IMR-90 (cell line): ENCODE measurements at places on chromosomes 16 and 17.

DNA sequence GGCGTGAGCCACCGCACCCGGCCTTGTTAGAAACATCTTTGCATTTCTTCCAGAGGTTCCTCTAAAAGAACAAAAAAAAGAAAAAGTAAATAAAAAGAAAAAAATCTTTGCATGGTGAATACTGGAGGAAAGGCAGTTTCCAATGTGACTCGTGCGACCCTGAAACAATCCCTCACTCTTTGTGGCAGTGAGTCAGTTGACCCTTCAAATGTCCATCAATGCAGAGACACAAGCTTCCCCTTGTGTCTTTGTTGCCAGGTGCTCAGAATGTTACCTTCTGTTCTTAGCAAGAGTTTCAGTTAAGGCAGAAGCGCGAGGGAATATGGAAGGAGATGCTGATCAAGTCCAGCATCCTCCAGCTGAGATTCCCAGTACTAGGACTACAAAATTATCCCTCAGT, 16.4 kb downstream of the CACNG4 start:
- H3K27me3 ChIP-seq, result peaks cover 54% of the 10 kb centered on the region
- H3K4me3 ChIP-seq, result no peak overlapping the region
- peaks cover 6% of the 10 kb centered on the region; the same call in 1 of the 2 replicates for H3K4me1 ChIP-seq
- DNase-seq, result peak; percentile 17

- H3K27me3 ChIP-seq, result peaks cover 8% of the 10 kb centered on the region
- no peak overlapping the region for H3K4me3 ChIP-seq
- no peak for DNase-seq
- H3K36me3 ChIP-seq, result no peaks in the 10 kb centered on the region
- no peak overlapping the region for H3K27ac ChIP-seq
Observed at GRCh38 chr17:45225964-45226530, 4.4 kb downstream of the FMNL1 start.

DNA sequence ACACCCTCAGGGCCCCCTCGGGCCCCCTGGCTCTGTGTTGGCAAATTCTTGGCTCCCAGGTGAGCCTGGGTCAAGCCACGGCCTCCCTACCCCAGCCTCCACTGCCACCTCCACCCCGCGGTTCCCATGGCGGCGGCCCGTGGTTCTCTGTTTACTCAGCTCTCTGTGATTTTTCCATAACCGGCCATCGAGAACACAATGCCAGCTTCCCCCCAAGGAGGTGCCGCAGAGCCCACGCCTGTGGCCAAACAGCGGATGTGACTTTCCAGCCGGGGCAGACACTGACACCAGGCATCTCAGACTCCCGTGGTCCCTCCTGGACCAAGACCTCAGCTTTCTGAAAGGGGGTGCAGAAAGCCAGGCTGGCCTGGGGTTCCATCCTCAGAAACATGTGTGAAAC, 21.6 kb upstream of the ATP2A3 start:
- DNase-seq, result no peak
- no peak overlapping the region for H3K4me3 ChIP-seq
- peaks cover 5% of the 10 kb centered on the region; the same call in 1 of the 2 replicates for H3K27me3 ChIP-seq
- peaks cover 5% of the 10 kb centered on the region; the same call in 1 of the 2 replicates for H3K4me1 ChIP-seq

GRCh38 chr17:33642002-33642401, 348.9 kb upstream of the ASIC2 start:
- no peak overlapping the region for H3K27ac ChIP-seq
- DNase-seq, result no peak
- no peaks in the 10 kb centered on the region for H3K27me3 ChIP-seq
- H3K36me3 ChIP-seq, result no peaks in the 10 kb centered on the region

DNA sequence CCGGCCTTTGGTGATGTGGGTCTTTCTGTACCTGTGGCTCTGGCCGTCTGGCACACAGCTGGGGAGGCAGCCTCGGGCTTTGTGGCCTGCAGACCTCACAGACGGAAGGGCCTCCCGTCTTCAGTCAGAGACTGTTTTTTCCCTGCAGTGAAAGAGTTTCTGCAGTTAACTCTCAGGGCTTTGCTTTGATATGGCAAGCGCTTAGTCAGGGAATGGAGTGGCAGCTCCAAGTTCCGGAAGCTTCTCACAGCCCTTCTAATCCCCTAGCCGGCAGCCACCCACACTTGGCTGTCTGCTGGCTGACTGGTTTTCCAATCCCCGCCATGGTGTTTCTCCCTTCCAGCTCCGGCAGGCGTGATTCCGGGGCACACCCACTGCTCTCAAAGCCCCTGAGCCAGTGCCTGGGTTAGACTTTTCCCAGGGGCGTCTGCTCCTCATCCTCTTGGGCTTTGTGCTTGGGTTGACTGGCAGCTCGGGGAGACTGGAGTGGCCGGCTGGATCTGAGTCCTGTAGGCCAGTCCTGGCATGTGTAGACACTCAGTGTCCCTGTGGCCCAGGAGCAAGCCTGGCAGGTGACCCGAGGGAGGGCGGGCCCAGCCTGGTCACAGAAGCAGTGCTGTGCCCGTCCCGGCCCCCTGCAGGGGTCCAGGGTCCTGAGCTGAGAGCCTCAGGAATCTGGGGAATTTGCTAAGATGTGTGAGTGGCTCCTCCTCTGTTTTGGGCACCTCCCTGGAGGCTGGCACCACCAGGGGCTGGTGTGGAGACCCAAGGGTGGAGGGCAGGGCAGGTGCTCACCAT, 29.9 kb downstream of the BAIAP2 start:
- no peaks in the 10 kb centered on the region for H3K27me3 ChIP-seq
- peaks cover 3% of the 10 kb centered on the region for H3K4me1 ChIP-seq
- peaks cover 1% of the 10 kb centered on the region; the same call in 1 of the 2 replicates for H3K36me3 ChIP-seq
- no peak overlapping the region for H3K27ac ChIP-seq

DNA sequence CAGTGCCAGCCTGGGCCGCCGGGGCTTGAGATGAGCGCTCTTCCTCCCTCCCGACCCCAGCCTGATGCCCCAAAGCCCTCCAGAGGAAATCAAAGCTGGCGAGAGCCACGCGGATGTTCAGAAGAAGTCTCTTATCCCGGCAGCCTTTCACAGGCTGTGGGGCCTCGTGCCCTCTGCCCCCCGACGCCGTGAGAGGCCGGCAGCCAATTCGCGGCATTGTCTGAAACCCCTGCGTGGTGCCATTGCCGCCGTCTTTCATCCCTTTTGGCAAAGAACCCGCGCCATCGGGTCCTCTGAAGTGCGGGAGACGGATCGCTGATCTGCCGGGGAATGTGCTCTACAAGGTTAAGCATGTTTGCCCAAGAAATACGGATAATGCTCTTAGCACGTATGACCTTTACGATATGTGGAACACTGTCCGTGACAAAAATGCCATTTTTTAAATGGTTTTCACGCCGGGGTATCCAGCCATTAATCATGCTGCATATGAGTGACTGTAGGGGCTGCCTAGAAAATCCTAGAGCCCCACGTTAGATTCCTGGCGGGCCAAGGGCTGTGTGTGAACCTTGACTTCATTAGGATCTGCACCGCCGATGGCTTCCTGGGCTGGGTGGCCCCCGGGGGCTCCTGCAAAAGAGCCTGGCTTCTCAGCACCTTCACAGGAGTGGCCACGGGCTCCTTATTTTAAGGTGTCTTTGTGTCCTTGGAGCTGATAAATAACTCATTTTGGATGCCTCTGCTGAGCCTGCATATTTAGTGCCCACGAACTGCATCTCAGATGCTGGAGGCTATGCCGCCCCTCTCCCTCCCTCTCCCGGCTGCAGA, 165.1 kb upstream of the TNRC6C start:
- no peak overlapping the region for H3K4me3 ChIP-seq
- no peak overlapping the region for H3K27ac ChIP-seq
- no peak for DNase-seq
- H3K36me3 ChIP-seq, result no peaks in the 10 kb centered on the region

GRCh38 chr16:1180549-1181403, 27.9 kb downstream of the CACNA1H start:
- no peak overlapping the region for H3K4me3 ChIP-seq
- no peaks in the 10 kb centered on the region for H3K27me3 ChIP-seq
- no peak for DNase-seq
- H3K27ac ChIP-seq, result no peak overlapping the region
- H3K36me3 ChIP-seq, result no peaks in the 10 kb centered on the region
- peaks cover 20% of the 10 kb centered on the region for H3K4me1 ChIP-seq

GRCh38 chr17:62919388-62919787, 46.6 kb upstream of the TANC2 start:
- no peaks in the 10 kb centered on the region for H3K36me3 ChIP-seq
- H3K27me3 ChIP-seq, result no peaks in the 10 kb centered on the region
- peaks cover 7% of the 10 kb centered on the region for H3K4me1 ChIP-seq
- no peak overlapping the region for H3K4me3 ChIP-seq

GRCh38 chr17:8029121-8029520, 9.7 kb upstream of the ALOX15B start:
- H3K4me3 ChIP-seq, result no peak overlapping the region
- H3K27ac ChIP-seq, result no peak overlapping the region
- peak; percentile 20 for DNase-seq
- H3K4me1 ChIP-seq, result peaks cover 2% of the 10 kb centered on the region; the same call in 1 of the 2 replicates

DNA sequence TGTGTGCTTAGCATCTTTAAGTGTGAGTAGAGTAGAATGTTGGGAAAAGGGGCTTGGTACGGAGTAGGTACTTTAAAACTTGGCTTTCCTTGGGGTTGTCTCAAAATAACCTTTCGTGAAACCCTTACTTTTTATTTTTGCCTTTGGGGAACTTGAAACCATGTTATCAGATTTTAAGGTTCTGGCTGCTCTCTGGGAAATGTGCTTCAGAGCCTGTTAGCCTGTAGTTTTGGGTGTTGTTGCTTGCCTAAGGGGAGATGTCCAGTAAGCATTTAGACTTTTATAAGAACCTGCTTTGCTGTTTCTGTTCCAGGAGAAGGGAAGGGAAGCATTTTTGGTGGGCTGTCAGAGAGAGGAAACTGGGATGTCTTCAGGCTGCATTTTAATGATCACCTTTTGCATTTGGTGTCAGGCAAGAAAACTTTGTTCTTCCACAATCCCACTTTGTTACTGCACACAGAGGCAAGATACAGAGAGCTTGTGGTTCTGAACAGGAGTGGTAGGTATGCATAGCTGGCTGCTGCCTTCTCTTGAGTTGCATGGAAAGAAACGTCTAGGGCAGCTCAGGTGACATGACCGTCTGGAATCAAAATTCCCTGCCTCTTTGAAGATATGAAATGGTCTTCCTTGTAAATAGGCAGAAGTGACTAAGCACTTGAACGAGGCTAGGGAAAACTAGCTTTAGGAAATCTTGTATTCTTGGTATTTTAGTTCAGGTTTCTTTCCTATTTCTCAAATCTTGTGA, 1.7 kb downstream of the RABEP1 start:
- DNase-seq, result peak; percentile 19
- H3K27ac ChIP-seq, result no peak overlapping the region
- H3K36me3 ChIP-seq, result no peaks in the 10 kb centered on the region; the same call in none of the 2 replicates
- H3K4me3 ChIP-seq, result peak overlapping the region; percentile 29; the same call in 1 of the 2 replicates
- H3K27me3 ChIP-seq, result no peaks in the 10 kb centered on the region
- H3K4me1 ChIP-seq, result peaks cover 6% of the 10 kb centered on the region

GRCh38 chr17:74972973-74973328, 392 bp upstream of the HID1 start:
- no peak for DNase-seq
- H3K27me3 ChIP-seq, result peaks cover 49% of the 10 kb centered on the region
- H3K4me3 ChIP-seq, result peak overlapping the region; percentile 18; the same call in 1 of the 2 replicates
- no peaks in the 10 kb centered on the region for H3K36me3 ChIP-seq

DNA sequence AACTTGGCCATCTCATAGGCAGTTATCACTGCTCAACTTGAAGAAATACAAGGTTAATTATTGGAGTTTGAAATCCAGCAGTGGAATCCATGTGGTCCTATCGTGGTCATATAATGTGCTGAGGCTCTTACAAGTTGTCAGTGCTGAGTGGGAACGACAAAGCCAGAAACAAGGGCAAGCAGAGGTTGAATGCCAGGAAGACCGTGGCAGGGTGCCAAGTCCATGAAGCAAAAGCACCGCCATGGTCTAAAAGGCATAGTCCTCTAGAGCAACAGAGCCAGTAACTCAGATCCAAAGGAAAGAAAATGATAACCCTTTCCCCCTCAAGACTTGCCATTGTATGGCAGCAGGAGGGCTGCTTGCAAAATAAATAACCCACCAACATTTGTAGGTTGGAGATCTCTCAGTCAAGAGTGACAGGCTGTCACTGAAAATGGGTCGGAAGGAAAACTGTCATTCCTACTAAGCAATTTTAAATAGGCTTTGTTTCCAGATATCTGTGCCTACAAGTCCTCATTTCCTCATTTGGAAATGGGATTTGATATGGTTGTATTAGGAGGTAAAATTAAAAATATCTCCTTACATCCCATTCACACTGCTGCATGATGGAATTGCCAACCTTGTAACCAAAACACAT, 36.4 kb upstream of the HSBP1 start:
- DNase-seq, result no peak
- H3K4me1 ChIP-seq, result no peaks in the 10 kb centered on the region

DNA sequence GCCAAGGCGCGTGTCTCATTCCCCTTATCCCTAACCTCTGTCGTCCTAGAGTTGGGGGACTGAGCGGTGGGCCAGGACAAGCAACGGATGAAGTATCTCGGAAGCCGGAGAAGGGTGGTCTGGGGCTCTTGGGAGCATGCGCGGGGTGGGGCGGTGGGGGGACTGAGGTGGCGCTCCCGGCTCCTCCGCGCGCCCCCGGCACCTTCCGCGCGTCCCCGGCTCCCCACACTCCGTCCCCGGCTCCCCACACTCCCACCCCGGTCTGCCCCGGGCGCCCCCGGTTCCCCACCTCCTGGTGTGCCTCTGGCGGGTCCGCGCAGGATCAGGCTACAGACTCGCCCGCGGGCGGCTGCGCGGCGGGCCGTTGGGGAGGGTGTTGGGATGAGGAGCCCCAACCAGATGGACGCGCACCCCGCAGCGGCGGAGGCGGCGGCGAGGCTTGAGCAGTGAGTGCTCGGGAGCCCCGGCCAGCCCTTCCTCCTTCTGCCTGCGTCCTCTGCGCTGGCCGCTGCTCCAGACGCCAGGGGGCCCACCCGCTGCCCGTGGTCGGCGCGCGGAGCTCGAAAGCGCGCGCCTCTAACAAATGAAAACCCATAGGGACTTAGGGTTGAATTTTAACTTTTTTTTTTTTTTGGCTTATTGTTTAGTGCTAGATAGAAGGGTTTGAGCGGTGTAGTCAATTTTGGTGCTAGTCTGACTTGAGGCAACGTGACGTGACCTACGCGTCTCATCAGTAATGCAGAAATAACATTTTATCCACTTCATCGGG, 5.6 kb upstream of the CRYM start:
- no peaks in the 10 kb centered on the region for H3K36me3 ChIP-seq
- H3K27me3 ChIP-seq, result peaks cover 49% of the 10 kb centered on the region
- H3K4me3 ChIP-seq, result peak overlapping the region; percentile 29
- H3K4me1 ChIP-seq, result no peaks in the 10 kb centered on the region

DNA sequence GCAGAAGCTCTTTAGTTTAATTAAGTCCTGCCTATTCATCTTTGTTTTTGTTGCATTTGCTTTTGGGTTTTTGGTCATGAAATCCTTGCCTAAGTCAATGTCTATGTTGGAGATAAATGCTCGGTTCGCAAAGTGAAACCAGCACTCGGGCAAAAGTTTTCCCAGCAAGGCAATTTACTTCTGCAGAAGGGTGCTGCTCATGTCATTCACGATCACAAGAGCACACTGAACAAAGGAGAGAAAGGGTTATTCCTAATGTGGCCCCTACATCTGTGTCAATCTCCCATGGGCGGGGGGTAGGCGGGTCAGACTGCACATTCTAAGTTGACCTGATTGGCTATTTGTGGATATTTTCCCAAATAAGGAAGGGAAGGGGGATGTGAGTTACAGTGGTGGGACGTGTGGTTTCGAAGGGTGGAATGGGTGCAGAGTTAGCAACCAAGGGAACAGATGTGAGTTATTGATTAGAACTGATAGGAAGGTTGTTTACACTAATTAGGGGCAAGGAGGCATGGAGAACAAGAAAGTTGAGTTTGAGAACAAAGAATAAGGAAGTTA, 23.0 kb downstream of the ATF7IP2 start:
- no peaks in the 10 kb centered on the region for H3K36me3 ChIP-seq
- H3K4me3 ChIP-seq, result no peak overlapping the region
- no peaks in the 10 kb centered on the region for H3K4me1 ChIP-seq
- no peaks in the 10 kb centered on the region for H3K27me3 ChIP-seq
- H3K27ac ChIP-seq, result no peak overlapping the region

- peak; percentile 15 for DNase-seq
- peaks cover 8% of the 10 kb centered on the region for H3K4me1 ChIP-seq
- peaks cover 8% of the 10 kb centered on the region for H3K36me3 ChIP-seq
- no peaks in the 10 kb centered on the region for H3K27me3 ChIP-seq
- no peak overlapping the region for H3K4me3 ChIP-seq
Observed at GRCh38 chr16:65101009-65101408, 20.9 kb downstream of the CDH11 start.
